ENCODE measurements at places on chromosomes 7 and 10.

- peak; percentile 11 for DNase-seq
Observed at GRCh38 chr10:124521429-124521871, 59.8 kb downstream of the LHPP start.

GRCh38 chr7:36820527-36821170 is 96.4 kb upstream of the AOAH start:
- DNase-seq = no peak

- no peak for DNase-seq
Observed at GRCh38 chr7:5564894-5565293, 141.3 kb upstream of the TNRC18 start.

- DNase-seq = no peak
Observed at GRCh38 chr10:14195433-14195832, 135.3 kb downstream of the FRMD4A start.

GRCh38 chr7:44847509-44847919 is 373 bp downstream of the H2AZ2 start:
- peak; percentile 95 for DNase-seq

GRCh38 chr10:110764793-110765512 is 106.8 kb upstream of the PDCD4 start:
- DNase-seq = no peak

DNA sequence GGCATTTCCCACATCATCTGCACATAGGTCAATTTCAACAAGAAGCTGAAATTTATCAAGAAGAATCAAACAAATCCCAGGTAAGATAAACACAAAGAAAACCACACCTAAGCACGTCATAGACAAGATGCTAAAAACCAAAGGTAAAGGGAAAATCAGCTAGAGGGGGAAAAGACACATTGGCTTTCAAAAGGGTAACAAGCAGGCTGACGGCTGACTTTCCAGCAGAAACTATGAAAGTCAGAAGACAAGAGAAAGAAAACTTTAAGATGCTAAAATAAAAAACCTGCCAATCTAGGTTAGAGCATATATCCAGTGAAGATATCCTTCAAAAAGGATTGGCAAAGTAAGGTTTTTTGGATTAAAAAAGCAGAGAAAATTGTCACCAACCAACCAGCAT is 59.9 kb upstream of the RHEB start:
- no peak for DNase-seq

DNA sequence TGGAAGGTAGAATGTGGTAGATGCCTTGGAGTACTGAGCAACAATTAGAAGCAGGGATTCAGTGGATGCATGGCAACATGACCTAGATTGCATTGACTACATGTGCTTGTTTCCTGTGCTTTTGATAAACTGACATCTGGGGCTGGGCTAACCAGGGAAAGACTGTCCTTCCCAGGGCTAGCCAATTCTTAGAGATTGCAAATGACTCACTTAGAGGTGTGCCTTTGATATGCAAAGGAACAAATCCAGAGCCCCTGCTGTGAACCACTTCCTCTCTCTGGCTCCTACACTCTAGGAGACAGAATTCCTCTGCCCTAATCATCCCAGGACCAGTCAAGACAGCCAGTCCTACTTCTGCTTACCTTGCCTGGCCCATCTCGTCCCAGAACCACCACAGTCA is 651.5 kb downstream of the LRMDA start:
- no peak for DNase-seq

DNA sequence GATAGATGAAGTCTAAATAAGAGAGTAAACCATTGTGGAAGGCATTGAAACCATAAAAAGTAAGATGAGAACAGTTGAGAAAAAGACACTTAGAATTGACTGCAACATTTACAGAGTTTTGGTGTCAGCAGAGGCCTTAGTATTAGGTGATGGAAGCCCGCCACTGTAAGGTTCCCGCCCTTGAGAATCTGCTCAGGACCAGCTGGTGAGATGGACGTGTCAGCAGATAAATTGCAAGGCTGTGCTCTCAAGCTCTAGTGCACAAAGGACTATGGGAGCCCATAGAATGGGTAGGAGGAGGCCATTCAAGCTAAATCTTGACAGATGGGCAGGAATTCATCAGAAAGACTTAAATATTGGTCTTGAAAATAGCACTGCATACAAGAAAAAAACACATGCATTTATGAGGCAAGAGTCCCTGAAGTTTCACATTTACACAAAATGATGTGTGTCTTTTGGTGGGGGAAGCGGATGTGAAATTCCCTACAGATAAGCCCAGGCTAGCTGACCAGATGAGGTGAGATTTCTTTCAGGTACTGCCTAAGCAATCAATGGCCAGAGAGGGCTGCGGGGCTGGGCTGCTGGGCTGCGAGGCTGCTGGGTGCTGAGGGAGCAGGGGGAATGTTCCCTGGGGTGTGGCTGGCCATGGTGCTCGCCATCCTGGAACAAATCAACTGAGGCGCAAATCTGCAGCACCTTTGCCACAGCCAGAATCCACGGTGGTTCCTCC is 42.5 kb downstream of the SYPL1 start:
- no peak for DNase-seq

- DNase-seq = no peak
Observed at GRCh38 chr7:36119005-36119706, 33.9 kb upstream of the EEPD1 start.

DNA sequence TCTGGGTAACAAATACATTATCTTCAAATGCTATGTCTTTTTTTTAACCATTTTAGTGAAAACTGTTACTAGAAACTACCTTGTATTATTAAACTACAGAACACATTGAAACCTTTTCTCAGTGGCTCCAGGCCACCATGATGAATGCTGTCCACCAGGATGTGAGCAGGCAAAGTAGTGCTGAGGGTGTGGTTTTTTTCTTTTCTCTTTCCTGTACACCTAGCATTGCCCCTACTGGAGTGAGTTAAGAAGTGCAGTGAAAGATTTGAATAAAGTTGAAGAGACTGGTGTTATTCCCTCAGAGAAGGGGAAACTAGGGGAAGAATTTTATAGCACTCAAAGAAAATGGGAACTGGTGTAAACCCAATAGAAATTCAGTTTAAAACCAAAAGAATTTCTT is 120.0 kb upstream of the SAMD8 start:
- DNase-seq = no peak

GRCh38 chr7:48053736-48054135 is 18.4 kb downstream of the C7orf57 start:
- no peak for DNase-seq

DNA sequence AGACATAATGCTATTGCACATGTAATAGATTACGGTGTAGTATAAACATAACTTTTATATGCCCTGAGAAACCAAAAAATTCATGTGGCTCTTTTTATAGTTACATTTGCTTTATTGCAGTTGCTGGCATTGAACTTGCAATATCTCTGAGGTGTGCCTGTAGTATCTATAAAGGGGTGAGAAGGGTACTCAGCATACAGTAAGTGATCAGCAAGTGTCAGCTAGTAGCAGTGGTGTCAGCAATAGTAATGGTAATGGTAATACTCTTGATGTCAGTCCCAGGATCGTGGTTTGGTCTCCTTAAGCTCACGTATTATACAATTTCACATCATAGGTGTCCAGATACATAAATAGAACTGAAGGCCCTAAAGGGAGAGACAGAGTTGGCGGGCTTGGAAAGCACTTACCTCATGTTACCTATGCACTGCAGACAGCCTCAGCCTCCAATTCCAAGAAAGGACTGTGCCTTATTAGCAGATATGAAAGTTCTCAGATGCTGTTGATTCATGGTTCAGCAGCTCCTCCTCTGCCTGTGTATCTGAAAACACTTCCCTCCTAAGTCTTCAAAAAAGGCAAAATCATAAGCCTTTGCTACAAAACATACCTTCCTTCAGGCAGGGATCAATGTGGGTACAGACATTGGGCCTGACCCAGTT is 6.6 kb upstream of the GIMAP7 start:
- DNase-seq = no peak
